ENCODE measurements at places on chromosomes 5 and 9. TPM values are rescaled to one million over a fixed set of nuclear protein-coding genes. Genes with fewer than 3 reads are reported as not detected.

The OBP2B gene
- not detected for total RNA-seq

DNA sequence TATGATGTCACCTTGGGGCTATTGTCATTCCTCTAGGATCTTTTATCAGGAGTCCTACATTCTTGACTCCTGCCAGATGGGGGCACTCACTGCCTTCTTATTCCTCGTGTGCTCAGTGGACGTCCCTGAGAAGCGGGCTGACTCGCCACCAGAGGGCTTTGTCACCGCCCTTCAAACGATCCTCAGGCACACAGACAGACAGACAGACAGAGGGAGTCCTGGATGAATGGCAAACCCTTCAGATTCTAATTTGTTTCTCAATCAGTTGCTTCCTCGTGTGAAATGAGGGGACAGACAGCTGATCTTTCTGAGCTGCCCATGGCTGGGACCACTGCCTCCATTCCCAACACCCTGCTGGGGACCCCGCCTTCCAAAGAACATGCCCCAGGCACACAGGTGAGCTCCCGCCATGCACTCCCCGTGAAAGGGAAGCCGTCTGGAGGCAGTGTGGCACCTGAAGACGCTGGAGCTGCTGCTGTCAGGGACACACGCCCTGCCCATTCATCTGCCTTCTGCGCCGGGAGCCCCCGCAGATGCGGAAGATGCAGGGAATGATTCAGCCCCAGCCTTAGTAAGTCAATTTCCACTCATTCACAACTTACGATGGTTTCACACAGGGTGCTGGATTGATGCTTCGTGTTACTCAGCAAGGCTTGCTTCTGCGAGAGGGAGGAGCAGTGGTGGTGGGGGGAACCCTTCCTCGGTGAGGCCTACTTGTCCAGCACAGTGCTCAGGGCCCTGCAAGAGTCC, 24.9 kb upstream of the SH3PXD2B start:
- DNase-seq: peak; percentile 95

- DNase-seq: no peak
Observed at GRCh38 chr9:81824802-81825730, 103.2 kb upstream of the SPATA31D4 start.

- DNase-seq: no peak
Observed at GRCh38 chr9:2616692-2617377, 4.8 kb upstream of the VLDLR start.

- no peak for DNase-seq
Observed at GRCh38 chr9:76898786-76899185, 7.1 kb downstream of the PRUNE2 start.

The PTPA gene
- total RNA-seq: 133 TPM

GRCh38 chr5:158530115-158530514, 569.6 kb downstream of the EBF1 start:
- DNase-seq: no peak

The C6 gene
- total RNA-seq: not detected

GRCh38 chr9:27940535-27940934, 367.3 kb upstream of the C9orf72 start:
- DNase-seq: no peak

DNA sequence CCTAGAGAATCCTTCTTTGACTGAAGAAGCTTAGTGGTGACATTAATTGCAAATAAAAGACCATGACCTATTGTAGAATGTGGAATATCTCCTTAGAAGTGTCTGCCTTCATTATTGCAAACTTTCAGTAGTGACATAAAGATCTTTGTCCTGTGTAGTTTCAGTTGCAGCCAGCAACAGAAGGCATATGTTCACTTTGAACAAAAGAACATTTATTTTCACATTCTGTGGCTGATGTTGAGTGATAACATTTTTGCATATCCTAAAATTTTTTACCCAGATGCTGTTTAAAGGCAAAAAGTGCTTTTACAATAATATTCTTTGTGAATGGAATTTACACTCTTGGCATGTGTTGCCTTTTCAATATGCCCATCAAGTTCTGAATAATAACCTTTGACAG, 165.9 kb downstream of the TMC1 start:
- DNase-seq: no peak

GRCh38 chr5:172454358-172455086, at the start of gene SH3PXD2B:
TSS of gene SH3PXD2B (minus strand) at chr5:172454525. CDS start at chr5:172454352, 173 bp downstream.
- peak; percentile 91 for DNase-seq

DNA sequence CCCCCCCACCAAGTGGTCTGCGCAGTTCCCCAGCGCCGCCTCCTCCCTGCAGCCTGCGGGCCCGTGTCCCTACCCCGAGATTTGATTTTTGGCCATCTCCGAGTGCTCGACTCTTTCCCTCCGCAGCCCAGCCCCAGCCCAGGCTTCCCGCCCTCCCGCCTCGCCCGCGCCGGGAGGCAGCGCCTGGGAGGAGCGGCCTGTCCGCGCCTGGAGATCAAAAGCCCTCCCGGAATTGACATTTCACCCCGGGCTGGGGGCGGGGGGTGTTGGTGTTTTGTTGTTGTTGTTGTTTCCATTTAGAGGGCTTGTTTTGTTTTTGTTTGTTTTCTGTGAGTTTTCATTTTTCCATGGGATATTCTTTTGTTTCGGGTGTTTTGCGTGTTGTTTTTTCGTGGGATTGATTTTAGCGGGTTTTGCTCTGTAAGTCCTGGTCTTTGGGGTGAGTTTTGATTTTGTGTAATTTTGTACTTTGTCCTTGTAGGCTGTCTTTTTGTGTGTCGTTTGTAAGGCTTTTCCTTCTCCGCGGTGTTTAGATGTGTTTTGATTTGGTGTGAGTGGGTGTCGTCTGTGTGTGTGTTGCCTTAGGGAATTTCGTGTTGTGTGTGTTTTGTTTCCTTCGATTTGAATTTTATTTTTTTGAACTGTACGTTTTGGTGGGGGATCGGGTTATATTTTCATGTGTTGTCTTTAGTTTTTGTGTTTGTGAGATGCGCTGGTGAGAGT, 1.7 kb upstream of the PAX5 start:
- peak; percentile 76 for DNase-seq

The ASPN gene
- not detected for total RNA-seq

The INSL4 gene
- not detected for total RNA-seq

DNA sequence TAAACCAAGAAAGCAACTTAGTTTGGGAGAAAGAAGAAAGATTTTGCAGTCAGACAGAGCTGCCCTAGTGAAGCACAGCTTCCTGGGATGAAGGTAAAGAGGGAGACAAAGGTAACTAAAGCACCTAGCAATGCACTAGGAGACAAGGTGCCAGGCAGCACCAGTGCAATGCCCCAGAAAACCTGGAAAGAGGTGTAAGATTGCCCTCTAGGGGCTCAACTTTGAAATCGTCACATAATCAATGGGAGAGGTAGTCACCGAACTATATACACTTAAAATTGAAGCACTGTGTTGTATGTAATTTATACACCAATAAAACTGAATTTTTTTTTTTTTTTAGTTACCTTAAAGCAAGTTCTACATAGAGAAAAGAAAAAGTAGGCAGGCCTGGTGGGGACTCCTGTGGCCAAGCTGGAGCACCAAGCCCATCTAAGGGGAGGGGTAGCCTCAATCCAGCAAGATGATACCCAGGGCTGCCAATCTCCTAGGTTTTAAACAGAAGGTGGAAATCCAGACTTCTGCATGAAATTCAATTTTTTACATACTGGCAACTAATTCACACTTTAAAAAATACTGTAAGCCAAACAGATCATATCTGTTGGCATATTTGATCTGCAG, 48.2 kb downstream of the CDK5RAP2 start:
- DNase-seq: peak; percentile 44

The PAEP gene
- total RNA-seq: not detected

The ZNF618 gene
- total RNA-seq: 10.5 TPM

GRCh38 chr5:168153263-168153875, 138.1 kb upstream of the WWC1 start:
- DNase-seq: peak; percentile 11

DNA sequence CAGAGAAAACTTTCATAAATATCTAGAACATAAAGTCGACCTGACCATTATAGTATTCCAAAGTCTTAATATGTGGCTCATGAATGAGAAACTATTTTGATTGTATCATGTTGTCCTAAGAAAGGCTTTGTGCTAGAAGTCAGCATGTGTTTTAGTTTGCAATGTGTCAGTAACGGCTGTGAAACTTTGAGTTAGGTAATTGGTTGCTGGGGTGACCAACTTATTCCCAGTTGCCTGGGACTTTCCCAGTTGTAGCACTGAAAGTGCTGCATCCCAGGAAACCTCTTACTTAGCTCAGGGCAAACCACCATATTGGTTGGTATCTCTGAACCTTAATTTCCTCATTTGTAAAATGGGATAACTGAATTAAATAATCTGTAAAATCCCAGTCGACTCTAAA, 114.6 kb upstream of the SLC12A2 start:
- no peak for DNase-seq

DNA sequence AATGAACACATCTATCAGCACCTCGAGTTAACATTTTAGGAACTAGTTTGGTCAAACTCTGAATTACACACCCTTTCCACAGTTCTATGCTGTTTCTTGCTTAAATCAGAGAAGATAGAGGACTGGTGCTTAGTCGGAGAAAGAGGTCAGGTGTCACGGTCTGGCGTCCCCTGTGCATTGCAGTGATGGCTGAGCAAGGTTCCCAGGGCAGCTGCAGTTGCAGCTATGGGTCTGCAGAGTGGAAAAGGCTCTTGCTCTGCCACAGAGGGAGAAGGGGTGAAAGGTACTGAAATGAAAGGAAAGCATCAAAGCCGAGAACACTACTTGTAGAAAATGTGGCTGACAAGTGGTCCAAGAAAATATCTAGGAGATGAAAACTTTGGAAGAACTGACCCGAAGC, 25.2 kb upstream of the SH3RF2 start:
- DNase-seq: no peak

The HSD17B3 gene
- not detected for total RNA-seq

The LCN9 gene
- 2.4 TPM for total RNA-seq

DNA sequence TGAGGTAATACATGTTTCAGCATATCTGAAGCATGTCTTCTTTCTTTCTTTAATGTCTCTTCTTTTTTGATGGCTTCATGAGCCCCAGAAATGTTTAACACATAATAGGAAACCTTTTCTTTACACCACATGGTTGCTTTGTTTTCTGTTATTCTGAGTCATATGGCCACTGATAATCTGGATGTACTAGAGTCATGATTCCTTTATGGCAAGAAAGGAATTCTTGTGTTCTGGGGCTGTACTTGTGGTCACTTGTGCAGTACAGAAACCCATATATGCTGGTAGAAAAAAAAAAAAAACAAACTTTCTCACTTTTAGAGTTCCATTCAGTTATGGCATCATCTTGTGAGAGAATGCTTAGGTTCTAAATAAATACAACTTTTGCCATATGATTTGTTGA, 1669.3 kb upstream of the CDH9 start:
- DNase-seq: no peak

GRCh38 chr5:157241483-157241882, 24.4 kb upstream of the CYFIP2 start:
- no peak for DNase-seq

GRCh38 chr5:78753093-78753531, 104.5 kb upstream of the LHFPL2 start:
- DNase-seq: no peak

The PCDHB3 gene
- 6.7 TPM for total RNA-seq

GRCh38 chr9:94881023-94881422, 154.5 kb downstream of the AOPEP start:
- no peak for DNase-seq

Data from neural progenitor cell (in vitro differentiated cells).